ENCODE measurements at places on chromosomes 12 and 14.

GRCh38 chr14:97850466-97850865 is 1053.3 kb downstream of the VRK1 start:
- no peak for DNase-seq

DNA sequence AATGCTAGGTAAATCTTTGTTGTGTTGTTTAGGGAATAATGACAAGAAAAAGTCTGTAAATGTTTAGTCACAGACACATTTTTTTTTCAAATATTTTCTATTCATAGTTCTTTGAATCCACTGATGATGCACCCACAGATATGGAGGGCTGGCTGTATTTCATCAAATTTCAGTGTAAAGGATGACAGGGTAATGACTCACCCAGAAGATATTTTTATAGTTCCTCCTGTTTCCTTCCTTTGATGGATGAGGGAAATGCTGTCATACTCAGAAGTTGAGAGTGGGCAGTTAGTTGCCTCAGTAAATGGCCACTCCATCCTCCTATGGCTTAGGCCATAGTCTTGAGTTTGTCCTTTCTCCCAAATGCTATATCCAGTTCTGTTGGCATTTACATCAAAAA is 76.9 kb upstream of the REP15 start:
- DNase-seq = no peak

- DNase-seq = no peak
These were observed 90.3 kb downstream of the AKAP6 start for GRCh38 chr14:32419429-32419828.

GRCh38 chr12:20055856-20056255 is 312.5 kb upstream of the PDE3A start:
- no peak for DNase-seq

GRCh38 chr12:127588249-127588648 is 678.7 kb upstream of the TMEM132C start:
- DNase-seq = no peak

Measured in anterior cingulate cortex (tissue), 58 donors.